Vagina (tissue), 2 donors: ENCODE measurements at places on chromosomes 2 and 18.

- no peaks in the 10 kb centered on the region for H3K4me1 ChIP-seq
- no peak overlapping the region for H3K27ac ChIP-seq
- no peak overlapping the region for H3K4me3 ChIP-seq
- H3K36me3 ChIP-seq = no peaks in the 10 kb centered on the region
- no peak for DNase-seq
- no peaks in the 10 kb centered on the region for H3K27me3 ChIP-seq
These were observed 11.5 kb upstream of the RTN4 start for GRCh38 chr2:55061523-55062344.

- DNase-seq = no peak
- H3K27me3 ChIP-seq = no peaks in the 10 kb centered on the region
- H3K36me3 ChIP-seq = no peaks in the 10 kb centered on the region
- H3K4me1 ChIP-seq = no peaks in the 10 kb centered on the region
These were observed 58.6 kb downstream of the MMADHC start for GRCh38 chr2:149528983-149529382.

DNA sequence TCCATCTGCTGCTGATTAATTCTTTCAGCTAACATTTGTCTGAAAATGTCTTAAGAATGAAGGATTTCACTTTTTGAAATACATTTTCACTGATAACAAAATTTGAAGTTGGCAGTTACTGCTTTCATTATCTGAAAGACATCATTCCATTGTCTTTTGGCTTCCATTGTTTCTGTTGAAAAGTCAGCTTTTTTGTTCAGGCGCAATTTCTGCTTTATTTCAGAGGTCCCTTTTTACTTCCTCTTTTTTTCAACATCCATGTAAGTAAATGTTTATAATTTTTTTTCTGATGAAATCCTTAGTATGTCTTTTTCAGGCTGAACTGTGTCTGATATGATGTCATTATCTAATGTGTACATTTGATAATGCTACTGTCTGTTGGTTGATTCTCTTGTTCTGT, 184.2 kb downstream of the RND3 start:
- H3K27ac ChIP-seq = no peak overlapping the region
- no peaks in the 10 kb centered on the region for H3K27me3 ChIP-seq
- no peak overlapping the region for H3K4me3 ChIP-seq
- DNase-seq = no peak
- H3K36me3 ChIP-seq = no peaks in the 10 kb centered on the region

DNA sequence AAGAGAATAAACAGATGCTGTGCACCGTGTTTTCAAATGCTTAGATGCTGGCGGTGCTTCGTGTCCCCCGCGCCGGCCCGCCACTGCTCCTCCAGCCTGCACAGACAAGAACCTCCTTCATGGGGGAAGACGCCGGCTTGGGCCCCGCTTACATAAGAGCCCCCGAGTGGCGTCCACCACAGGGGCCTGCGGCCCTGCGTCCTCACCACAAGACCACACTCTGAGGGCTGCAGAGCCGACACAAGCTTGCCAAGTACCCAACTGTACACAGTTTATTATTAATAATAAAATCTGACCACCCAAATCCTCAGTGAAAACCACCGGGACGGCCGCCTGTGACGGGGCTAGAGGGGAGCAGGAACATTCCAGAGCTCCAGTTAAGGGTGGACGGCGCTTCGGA, 232.2 kb downstream of the HDAC4 start:
- DNase-seq = no peak
- H3K36me3 ChIP-seq = no peaks in the 10 kb centered on the region
- H3K27ac ChIP-seq = no peak overlapping the region
- H3K27me3 ChIP-seq = no peaks in the 10 kb centered on the region

GRCh38 chr2:62215306-62216064, 19.6 kb downstream of the B3GNT2 start:
- H3K27ac ChIP-seq = peak overlapping the region; percentile 87
- no peaks in the 10 kb centered on the region for H3K36me3 ChIP-seq
- no peaks in the 10 kb centered on the region for H3K27me3 ChIP-seq

- no peaks in the 10 kb centered on the region for H3K36me3 ChIP-seq
- no peaks in the 10 kb centered on the region for H3K4me1 ChIP-seq
- no peak for DNase-seq
These were observed 23.9 kb upstream of the TGIF1 start for GRCh38 chr18:3426074-3426473.

- no peaks in the 10 kb centered on the region for H3K36me3 ChIP-seq
- H3K4me3 ChIP-seq = no peak overlapping the region
- H3K27me3 ChIP-seq = no peaks in the 10 kb centered on the region
- DNase-seq = no peak
These were observed 393.5 kb downstream of the ERBB4 start for GRCh38 chr2:212145121-212145520.

- H3K4me1 ChIP-seq = no peaks in the 10 kb centered on the region
- H3K4me3 ChIP-seq = no peak overlapping the region
- H3K36me3 ChIP-seq = no peaks in the 10 kb centered on the region
- no peak overlapping the region for H3K27ac ChIP-seq
These were observed 38.5 kb downstream of the ASXL3 start for GRCh38 chr18:33616556-33616955.

DNA sequence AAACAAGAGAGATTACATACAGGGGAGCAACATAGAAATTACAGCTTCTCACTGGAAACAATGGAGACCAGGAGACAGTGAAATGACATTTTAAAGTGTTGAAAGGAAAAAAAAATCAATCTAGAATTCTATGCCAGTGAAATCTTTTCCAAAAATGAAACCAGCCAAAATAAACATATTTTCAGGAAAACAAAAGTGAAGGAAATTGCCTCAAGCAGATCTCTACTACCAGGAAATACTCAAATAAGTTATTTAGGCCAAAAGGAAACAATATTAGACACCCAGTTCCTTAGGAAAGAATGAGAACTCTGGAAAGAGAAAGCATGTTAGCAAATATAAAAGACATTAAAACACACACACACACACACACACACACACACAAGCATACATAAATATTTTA, 339.9 kb upstream of the NCKAP5 start:
- H3K27me3 ChIP-seq = no peaks in the 10 kb centered on the region
- DNase-seq = no peak
- no peak overlapping the region for H3K4me3 ChIP-seq
- H3K4me1 ChIP-seq = no peaks in the 10 kb centered on the region
- no peak overlapping the region for H3K27ac ChIP-seq

- no peaks in the 10 kb centered on the region for H3K27me3 ChIP-seq
- no peak overlapping the region for H3K4me3 ChIP-seq
- H3K36me3 ChIP-seq = no peaks in the 10 kb centered on the region
- peaks cover 58% of the 10 kb centered on the region for H3K4me1 ChIP-seq
These were observed 49.8 kb downstream of the LDLRAD4 start for GRCh38 chr18:13268158-13269012.

GRCh38 chr2:157825885-157826284, 50.2 kb downstream of the ACVR1 start:
- H3K27ac ChIP-seq = no peak overlapping the region
- H3K27me3 ChIP-seq = no peaks in the 10 kb centered on the region
- DNase-seq = no peak
- H3K4me3 ChIP-seq = no peak overlapping the region

GRCh38 chr2:138447889-138448570, 53.5 kb upstream of the SPOPL start:
- H3K36me3 ChIP-seq = no peaks in the 10 kb centered on the region
- H3K27me3 ChIP-seq = no peaks in the 10 kb centered on the region
- peaks cover 10% of the 10 kb centered on the region for H3K4me1 ChIP-seq

GRCh38 chr2:159177957-159178356, 108.5 kb downstream of the WDSUB1 start:
- H3K4me1 ChIP-seq = no peaks in the 10 kb centered on the region
- H3K36me3 ChIP-seq = no peaks in the 10 kb centered on the region
- H3K27ac ChIP-seq = no peak overlapping the region
- H3K27me3 ChIP-seq = no peaks in the 10 kb centered on the region
- no peak for DNase-seq

DNA sequence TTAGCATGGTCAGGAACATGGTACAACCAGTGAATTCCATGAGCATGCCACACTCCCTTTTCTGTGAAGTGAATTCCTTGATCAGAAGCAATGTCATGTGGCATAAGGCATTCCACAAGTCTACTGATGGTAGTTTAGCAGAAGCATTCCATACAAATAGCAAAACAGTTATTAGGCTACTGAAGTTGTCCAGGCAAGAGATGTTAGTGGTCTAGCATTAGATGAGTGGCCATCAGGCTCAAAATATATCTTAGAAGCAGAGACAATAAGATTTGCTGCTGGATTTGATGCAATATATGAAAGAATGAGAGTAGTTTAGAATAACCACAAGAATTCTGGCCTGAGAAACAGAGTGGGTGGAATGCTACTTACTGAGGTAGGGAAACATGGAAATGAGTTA, 355.3 kb upstream of the NRXN1 start:
- DNase-seq = no peak
- H3K27me3 ChIP-seq = no peaks in the 10 kb centered on the region
- no peaks in the 10 kb centered on the region for H3K36me3 ChIP-seq
- no peak overlapping the region for H3K4me3 ChIP-seq
- H3K27ac ChIP-seq = no peak overlapping the region
- no peaks in the 10 kb centered on the region for H3K4me1 ChIP-seq

DNA sequence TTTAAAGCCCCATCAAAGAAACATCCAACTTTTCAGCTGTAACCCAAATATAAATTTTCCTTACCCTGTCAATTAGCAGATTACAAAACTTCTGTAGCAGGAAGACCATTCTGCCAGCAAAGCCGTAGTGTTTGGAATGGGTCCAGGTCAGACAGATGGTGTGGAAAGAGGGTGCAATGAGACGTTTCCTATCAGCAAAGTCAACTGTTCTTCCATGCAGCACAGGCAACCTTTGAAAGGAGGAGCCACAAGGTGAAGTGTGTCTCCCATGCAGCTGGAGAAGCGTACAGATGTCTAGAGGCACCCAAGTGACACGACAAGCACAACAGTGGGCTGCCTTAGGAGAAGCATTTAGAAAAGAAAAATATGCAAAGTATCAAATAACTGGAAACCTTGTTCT, 83.7 kb downstream of the SP3 start:
- H3K4me1 ChIP-seq = peaks cover 34% of the 10 kb centered on the region
- no peak overlapping the region for H3K27ac ChIP-seq
- no peaks in the 10 kb centered on the region for H3K27me3 ChIP-seq
- H3K36me3 ChIP-seq = no peaks in the 10 kb centered on the region
- no peak overlapping the region for H3K4me3 ChIP-seq
- peak; percentile 77 for DNase-seq

GRCh38 chr2:50951437-50951836, 80.5 kb downstream of the NRXN1 start:
- H3K27ac ChIP-seq = no peak overlapping the region
- H3K36me3 ChIP-seq = no peaks in the 10 kb centered on the region

DNA sequence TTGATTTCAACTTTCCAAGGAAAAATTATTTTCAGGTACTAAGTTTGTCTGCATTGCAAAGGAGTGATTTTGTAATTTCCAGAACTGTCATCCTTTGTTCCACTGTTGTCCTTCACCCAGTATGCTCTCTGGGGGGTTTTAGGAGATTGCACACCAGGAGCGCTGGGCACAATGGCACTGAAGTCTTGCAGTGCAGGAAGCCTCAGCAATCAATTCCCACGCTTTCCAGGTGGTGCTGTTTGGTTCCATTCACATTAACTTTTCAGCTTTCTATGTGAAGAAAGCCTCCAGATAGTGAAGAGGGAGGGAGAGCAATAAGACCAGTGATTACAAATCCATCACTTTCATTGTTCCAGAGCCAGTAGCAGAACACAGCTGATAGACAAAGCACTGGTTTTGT, 344.0 kb upstream of the VWC2L start:
- no peak for DNase-seq
- no peaks in the 10 kb centered on the region for H3K27me3 ChIP-seq
- H3K4me1 ChIP-seq = no peaks in the 10 kb centered on the region
- no peak overlapping the region for H3K27ac ChIP-seq
- no peaks in the 10 kb centered on the region for H3K36me3 ChIP-seq

DNA sequence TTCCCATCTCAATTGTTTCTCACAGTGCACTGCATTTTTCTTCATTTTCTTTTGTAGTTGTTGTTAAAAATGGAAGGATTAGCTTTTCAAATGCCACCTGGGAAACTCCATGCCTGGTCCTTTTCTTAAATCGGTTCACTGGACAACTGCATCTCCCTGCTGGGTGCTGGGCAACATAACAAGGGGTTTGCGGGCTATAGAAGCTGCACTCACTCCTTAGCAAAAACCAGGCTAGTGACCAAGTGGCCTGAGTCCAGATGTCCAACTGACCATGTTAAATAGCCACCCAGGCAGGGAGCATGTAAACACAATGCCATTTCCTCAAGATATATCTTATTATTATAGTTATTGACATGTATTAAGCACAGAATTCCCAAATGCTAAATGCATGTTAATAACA, 264.9 kb downstream of the ICOS start:
- H3K4me1 ChIP-seq = no peaks in the 10 kb centered on the region
- no peak overlapping the region for H3K4me3 ChIP-seq
- no peaks in the 10 kb centered on the region for H3K27me3 ChIP-seq

GRCh38 chr2:223026357-223027110, 25.5 kb upstream of the KCNE4 start:
- H3K4me3 ChIP-seq = no peak overlapping the region
- H3K27ac ChIP-seq = no peak overlapping the region

DNA sequence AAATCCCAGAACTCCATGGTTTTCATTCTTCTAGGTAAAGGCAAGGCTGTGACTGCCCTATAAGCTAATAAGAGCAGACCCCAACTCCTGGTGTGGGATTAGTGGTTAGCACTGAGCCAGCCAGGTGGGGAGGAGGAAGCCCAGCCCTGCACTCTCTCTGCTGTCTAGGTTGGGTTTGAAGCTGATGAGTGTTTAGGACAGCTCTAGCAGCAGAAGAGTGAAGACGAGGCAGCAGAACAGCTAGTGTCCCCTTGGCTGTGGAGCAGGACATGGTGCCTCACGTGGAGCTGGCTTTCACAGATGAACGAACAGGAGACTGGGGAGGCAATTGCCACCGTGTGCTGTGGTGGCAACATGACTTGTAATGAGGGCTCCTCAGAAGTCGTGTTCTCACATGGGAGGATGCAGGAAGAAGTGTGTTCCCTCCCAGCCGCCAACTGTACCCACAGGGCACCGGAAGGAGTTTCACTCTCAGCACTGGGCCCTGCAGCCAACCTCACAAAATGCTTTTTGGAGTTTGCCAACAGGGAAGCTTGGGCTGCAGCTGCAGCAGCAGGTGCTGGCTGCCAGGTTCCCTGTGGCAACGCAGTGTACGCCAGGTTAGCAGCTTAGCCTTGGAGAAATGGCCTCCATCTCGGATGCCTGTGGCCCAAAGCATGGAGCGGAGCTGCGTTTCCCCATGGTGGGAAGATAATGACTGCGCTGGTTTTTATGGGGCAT, 328.2 kb downstream of the SETBP1 start:
- no peak overlapping the region for H3K27ac ChIP-seq
- no peak overlapping the region for H3K4me3 ChIP-seq
- H3K27me3 ChIP-seq = no peaks in the 10 kb centered on the region
- peaks cover 21% of the 10 kb centered on the region for H3K4me1 ChIP-seq
- no peak for DNase-seq
- no peaks in the 10 kb centered on the region for H3K36me3 ChIP-seq

DNA sequence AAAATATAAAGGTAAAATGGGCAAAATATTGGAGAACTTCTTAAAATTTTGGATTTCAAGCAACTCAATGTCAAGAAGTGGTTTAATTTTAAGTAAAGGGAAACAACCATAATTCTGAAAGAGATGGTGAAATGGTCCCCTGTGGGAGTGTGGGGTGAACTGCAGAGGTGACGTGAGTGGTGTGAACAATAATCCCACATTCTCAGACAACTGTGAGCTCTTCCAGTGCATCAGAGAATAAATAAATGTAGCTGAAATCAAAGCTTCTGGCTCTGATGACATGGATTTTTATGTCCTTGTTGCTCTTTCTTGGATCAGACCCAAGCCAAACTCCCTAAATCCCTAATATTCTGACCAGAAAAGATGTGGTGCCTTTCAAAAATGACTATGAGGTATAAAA, 672.7 kb downstream of the ZEB2 start:
- no peak for DNase-seq
- no peaks in the 10 kb centered on the region for H3K36me3 ChIP-seq
- no peak overlapping the region for H3K4me3 ChIP-seq
- H3K27ac ChIP-seq = no peak overlapping the region
- H3K27me3 ChIP-seq = no peaks in the 10 kb centered on the region
- no peaks in the 10 kb centered on the region for H3K4me1 ChIP-seq
